IMR-90 (cell line): ENCODE measurements at places on chromosomes 11 and 22. TPM values are rescaled to one million over a fixed set of nuclear protein-coding genes. Genes with fewer than 3 reads are reported as not detected.

Gene DEUP1
- not detected in 2 replicates for total RNA-seq

Gene RASGRP2
- not detected in 2 replicates for total RNA-seq

Gene CCDC81
- total RNA-seq, result 5.6 and 6.5 TPM in 2 replicates

Gene FXYD2
- total RNA-seq, result not detected in 2 replicates

Gene CNIH2
- 0.54 and 0.83 TPM in 2 replicates for total RNA-seq

Gene TIGD3
- 0.28 TPM in 1 of 2 replicates, not detected in the other for total RNA-seq

Gene KRTAP5-9
- not detected in 2 replicates for total RNA-seq

Gene IL18
- 0.54 and 0.83 TPM in 2 replicates for total RNA-seq

Gene CABP7
- total RNA-seq, result under 0.01 TPM in 2 replicates

Gene OR52M1
- total RNA-seq, result not detected in 2 replicates

Gene TTC36
- total RNA-seq, result not detected in 2 replicates

Gene TMEM191B
- 0.28 TPM in 1 of 2 replicates, not detected in the other for total RNA-seq

Gene ZNF214
- total RNA-seq, result 2.5 and 3.1 TPM in 2 replicates

Gene GAS2
- total RNA-seq, result 0.90 and 1.9 TPM in 2 replicates

Gene DEFB131B
- not detected in 2 replicates for total RNA-seq

Gene TEX12
- not detected in 2 replicates for total RNA-seq

Gene NARS2
- total RNA-seq, result 15.8 and 16.4 TPM in 2 replicates

Gene RDX
- total RNA-seq, result 61.1 and 135 TPM in 2 replicates

Gene OR51B4
- not detected in 2 replicates for total RNA-seq

Gene DPP3
- 51.8 and 52.8 TPM in 2 replicates for total RNA-seq

Gene PICK1
- 14.4 and 16.5 TPM in 2 replicates for total RNA-seq

Gene SYNGR1
- 6.3 and 19.7 TPM in 2 replicates for total RNA-seq

Gene MOV10L1
- 0.72 and 0.83 TPM in 2 replicates for total RNA-seq

Gene RIBC2
- 0.28 and 0.36 TPM in 2 replicates for total RNA-seq

Gene YPEL1
- 0.72 and 1.1 TPM in 2 replicates for total RNA-seq

Gene OR52I1
- not detected in 2 replicates for total RNA-seq

Gene LMNTD2
- total RNA-seq, result 0.18 and 0.28 TPM in 2 replicates

Gene PIWIL4
- 0.56 and 0.72 TPM in 2 replicates for total RNA-seq

Gene IGSF22
- total RNA-seq, result not detected in 2 replicates

Gene PGA3
- 0.18 TPM in 1 of 2 replicates, not detected in the other for total RNA-seq

Gene CHST1
- not detected in 2 replicates for total RNA-seq

Gene NOX4
- total RNA-seq, result 10.8 and 11.7 TPM in 2 replicates

Gene CTSW
- total RNA-seq, result 0.18 TPM in 1 of 2 replicates, not detected in the other

Gene SLC22A8
- not detected in 2 replicates for total RNA-seq

Gene CSTPP1
- 21.1 and 22.0 TPM in 2 replicates for total RNA-seq

Gene PDE2A
- total RNA-seq, result not detected in 2 replicates

Gene ZNF408
- 9.5 and 10.3 TPM in 2 replicates for total RNA-seq

Gene VSIG10L2
- under 0.01 TPM in 1 of 2 replicates, not detected in the other for total RNA-seq

Gene POTEH
- total RNA-seq, result not detected in 2 replicates

Gene TESMIN
- total RNA-seq, result 0.56 and 0.90 TPM in 2 replicates

Gene ANO9
- total RNA-seq, result not detected in 2 replicates

Gene SOX10
- total RNA-seq, result not detected in 2 replicates

Gene OR52N4
- not detected in 2 replicates for total RNA-seq

Gene LYVE1
- total RNA-seq, result not detected in 2 replicates
